Natural killer cell (primary cell): ENCODE measurements at places on chromosomes 7 and 10. TPM values are rescaled to one million over a fixed set of nuclear protein-coding genes. Genes with fewer than 3 reads are reported as not detected.

The KIFBP gene
- 4.0 TPM for total RNA-seq

The NDUFB8 gene
- 151 TPM for total RNA-seq

The RSPH10B gene
- total RNA-seq: not detected

The SPDYE8 gene
- not detected for total RNA-seq

The CUBN gene
- 5.1 TPM for total RNA-seq

The EPHB6 gene
- total RNA-seq: 2.3 TPM

The VGF gene
- not detected for total RNA-seq

The HIP1 gene
- total RNA-seq: 23.1 TPM

The HHEX gene
- total RNA-seq: 24.0 TPM

The TFPI2 gene
- total RNA-seq: not detected

The ACSM6 gene
- total RNA-seq: not detected

The FAM237B gene
- not detected for total RNA-seq

The NEBL gene
- not detected for total RNA-seq

The ACTA2 gene
- 5.0 TPM for total RNA-seq

The PSD gene
- total RNA-seq: 2.4 TPM

The IRF5 gene
- 19.5 TPM for total RNA-seq

The KIAA1217 gene
- not detected for total RNA-seq

The SLC18A3 gene
- not detected for total RNA-seq

The APBB1IP gene
- total RNA-seq: 92.5 TPM

The RBP3 gene
- total RNA-seq: not detected

The MMP21 gene
- 0.32 TPM for total RNA-seq

The NPTX2 gene
- total RNA-seq: not detected

The CTAGE4 gene
- total RNA-seq: 0.40 TPM

The CCDC136 gene
- total RNA-seq: 13.2 TPM

The GPRIN2 gene
- total RNA-seq: not detected

The CPSF4 gene
- total RNA-seq: 54.8 TPM

The OIT3 gene
- not detected for total RNA-seq

The MMD2 gene
- total RNA-seq: not detected

The FAM107B gene
- total RNA-seq: 224 TPM
